ENCODE measurements at places on chromosomes 16 and 17.
A peak's percentile ranks its signal among the peaks of the same experiment; 100 is the strongest.

- DNase-seq = no peak
These were observed 737 bp downstream of the NUDT16L1 start for GRCh38 chr16:4693956-4694641.

- no peak for DNase-seq
These were observed 10.3 kb downstream of the RAD51C start for GRCh38 chr17:58702708-58703107.

DNA sequence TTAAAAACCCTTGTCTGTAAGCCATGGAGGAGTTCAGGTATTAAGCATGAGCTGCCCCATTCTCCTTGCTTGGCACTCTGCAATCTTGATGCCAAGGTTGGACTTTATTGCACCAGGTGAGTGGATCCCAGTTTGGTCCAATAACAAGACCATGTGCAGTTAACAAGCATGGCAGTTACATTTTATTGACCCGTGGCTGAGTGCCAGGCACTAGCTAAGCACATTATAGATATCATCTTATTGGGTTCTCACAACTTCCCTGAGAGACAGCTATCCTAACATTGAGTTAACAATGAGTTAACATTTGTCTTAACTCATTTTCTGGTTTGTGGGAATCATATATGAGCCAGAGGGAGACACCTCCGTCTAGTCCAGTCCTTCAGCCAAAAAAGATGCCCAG, 21.8 kb downstream of the LYRM9 start:
- DNase-seq = no peak

GRCh38 chr16:359871-360697, 7.6 kb upstream of the AXIN1 start:
- no peak for DNase-seq

DNA sequence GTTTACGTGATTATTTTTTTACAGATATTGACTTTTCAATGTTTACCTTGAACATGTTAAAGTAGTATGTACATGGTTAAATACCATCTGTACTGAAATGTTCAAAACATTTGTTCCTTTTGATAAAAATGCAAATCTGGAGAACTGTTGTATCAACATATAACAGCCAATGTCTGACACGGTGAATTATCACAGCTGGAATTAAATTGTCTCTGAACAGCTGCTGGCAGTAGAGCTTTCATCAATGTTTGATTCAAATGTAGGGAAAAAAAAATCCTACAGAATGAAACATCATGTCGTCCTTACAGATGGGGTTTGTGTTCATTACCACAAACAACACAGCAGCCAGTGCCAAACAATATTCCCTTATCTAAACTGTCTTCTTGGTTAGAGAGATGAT, 79.9 kb downstream of the TOX3 start:
- DNase-seq = no peak

- DNase-seq = peak; percentile 25
These were observed 167.5 kb downstream of the RAB11FIP4 start for GRCh38 chr17:31558748-31559583.

- DNase-seq = no peak
These were observed 3.4 kb downstream of the CASKIN2 start for GRCh38 chr17:75511610-75512575.

DNA sequence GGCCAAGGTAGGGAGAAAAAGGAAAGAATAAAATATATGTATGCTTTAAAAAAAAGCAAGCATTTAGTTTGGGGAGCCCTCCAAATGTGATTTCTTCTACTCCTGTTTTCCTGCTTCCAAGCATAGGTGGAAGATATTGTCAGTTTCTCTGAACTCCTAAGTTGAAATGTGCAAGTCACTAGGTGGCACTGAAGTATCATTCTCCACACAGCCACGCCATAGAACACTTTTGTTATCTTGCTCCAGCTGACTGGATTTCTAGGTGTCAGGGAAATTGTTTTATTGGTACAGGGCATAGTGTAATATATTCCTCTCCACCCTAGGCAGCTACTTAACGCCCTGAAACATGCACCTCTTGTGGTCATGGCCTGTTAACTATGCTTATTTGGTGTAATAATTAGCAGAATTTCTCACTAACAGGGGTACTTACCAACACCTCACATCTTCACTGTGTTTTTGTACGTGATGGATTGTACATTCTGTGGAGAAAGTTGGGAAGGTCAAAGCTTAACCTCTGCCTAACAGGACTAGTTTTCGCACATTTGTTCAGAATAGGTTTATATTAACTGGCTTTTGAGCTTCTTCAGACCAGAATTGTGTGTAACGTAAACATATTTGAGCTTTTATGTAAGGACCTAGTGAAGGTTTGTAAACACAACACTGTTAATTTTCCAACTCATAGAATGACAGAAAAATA, 69.3 kb downstream of the FTO start:
- DNase-seq = no peak

Measured in stimulated activated CD8-positive, alpha-beta memory T cell treated with anti-CD3 and anti-CD28 coated beads, Interleukin-7, amount 100 ng/mL, for 1 hour (primary cell).